ENCODE measurements at places on chromosomes 5 and 9.
A peak's percentile ranks its signal among the peaks of the same experiment; 100 is the strongest.

- DNase-seq = no peak
Observed at GRCh38 chr5:10699987-10700386, 61.0 kb downstream of the DAP start.

DNA sequence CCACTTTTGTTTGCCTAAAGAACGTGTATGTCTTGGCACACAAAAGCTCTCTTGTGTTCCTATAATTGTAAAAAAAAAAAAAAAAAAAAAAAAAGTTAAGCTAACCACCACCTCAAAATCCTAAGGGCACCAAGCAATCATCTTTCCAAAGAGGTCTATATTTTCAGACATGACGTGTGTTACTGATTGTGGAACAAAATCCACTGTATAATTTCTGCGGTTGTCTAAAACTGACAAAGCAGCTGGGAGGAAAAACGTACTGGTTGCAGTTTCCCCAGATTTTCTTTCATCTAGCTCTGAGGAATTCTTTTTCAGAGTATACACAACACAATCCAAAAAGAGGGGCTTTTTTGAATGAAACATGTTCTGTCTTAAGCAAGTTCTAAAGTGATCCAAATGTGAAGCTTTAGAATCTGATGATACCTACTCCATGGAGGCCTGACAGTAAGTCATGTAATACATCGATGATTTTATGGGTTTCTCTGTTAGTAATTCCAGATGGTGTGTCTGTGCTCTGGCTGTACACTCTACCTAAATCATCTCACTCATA lies 375.6 kb upstream of the NUDT12 start:
- no peak for DNase-seq

DNA sequence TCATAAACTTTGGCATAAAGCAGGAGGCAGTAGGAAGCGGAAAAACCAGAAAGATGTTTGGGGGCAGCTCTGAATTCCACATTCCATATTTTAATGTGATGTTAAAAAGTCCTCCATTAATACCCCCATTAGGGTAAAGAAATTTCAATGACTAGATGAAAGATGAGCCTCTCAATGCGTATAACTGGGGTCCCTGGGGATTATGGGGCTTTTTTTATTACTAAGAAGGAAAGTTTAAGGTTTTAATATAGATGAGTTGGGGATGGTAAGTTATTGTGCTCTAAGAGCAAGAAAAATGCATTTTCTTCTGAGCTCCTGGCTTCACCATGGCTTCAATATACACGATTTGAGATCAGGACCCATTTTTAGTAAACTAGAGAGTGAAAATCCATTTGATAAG lies 321.9 kb downstream of the CDK5RAP2 start:
- DNase-seq = no peak

- DNase-seq = no peak
Observed at GRCh38 chr5:151381899-151382298, 34.5 kb upstream of the SLC36A2 start.

DNA sequence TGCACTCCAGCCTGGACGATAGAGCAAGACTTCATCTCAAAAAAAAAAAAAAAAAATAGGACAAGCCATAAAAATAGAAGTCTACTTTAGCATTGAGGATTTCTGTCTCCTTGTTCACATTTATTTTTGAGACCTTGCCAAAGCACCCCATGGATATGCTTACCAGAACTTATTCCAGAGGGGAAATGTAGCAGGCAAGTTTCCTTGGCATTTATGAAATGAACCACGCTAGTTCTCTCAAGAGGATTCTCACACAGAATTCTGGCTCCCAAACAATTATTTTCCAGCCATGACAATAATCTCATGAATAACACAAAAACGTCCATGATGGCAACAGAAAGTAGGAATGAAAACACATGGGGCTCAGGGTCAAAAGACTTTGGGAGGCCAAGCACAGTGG lies 23.4 kb upstream of the GPX8 start:
- DNase-seq = no peak

DNA sequence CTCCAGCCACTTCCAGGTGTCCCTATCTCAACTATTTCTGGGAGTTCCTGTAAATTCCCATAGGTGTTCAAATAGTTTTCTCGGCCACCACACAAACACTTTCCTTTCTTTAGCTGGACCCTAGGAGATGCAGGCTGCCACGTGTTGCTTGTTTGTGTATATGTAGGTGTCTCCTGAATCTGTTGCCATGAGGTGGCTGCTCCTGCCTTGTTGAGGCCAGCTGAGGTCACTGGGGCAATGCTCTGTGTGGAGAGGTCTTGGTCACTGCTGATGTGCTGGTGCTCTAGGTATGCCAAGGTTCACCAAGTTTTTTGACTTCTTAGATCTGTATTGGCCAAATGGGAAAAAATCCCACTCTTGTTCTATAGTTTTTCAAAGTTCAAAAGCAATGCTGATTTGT lies 132.5 kb upstream of the CHD1 start:
- DNase-seq = no peak

DNA sequence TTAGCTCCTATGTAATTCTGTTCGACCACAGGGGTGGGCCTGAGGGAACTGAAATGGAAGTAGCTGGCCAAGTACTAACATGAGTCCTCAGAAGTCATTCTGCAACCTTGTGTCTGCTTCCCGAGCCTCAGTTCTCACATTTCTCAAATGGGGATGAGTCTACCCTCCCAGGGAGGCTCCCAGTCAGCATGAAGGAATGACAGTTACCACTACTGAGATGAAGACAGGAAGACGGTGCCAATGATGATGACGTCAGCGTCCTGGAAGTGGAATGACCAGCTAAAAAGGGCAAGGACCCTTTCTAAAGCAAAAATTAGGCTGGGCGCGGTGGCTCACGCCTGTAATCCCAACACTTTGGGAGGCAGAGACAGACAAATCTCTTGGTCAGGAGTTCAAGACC lies 6.8 kb downstream of the PIP5KL1 start:
- DNase-seq = no peak

GRCh38 chr9:125966466-125966865 lies 219.3 kb downstream of the PBX3 start:
- no peak for DNase-seq

DNA sequence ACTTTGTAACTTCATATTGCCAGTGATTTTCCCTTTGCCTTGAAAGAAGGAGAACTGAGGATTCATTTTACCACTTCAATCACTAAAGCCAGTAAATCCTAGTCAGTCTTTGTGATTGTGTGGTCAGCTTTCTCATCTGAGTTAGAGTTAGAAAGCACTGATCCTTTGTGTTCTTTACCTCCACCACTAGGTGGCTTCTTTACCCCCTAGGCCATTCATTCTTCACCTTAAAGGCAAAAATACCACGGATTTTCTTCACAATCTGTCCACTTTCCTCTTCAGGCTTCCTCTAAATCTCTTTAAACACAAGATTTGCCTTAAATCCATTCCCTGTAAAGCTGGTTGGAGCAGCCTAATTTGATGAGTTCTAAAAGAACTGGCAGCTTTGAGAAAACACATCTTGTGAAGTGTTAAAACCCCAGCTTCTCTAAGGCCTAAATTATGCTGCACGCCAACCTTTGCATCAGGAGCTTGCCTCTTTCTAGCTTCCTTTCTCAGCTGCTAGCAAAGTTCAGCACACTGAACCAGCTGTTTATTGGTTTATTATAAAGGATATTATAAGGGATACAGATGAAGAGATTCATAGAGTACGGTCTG lies 20.4 kb downstream of the BDP1 start:
- DNase-seq = no peak

- DNase-seq = no peak
Observed at GRCh38 chr5:126103868-126104267, 319.3 kb upstream of the GRAMD2B start.

- DNase-seq = peak; percentile 94
Observed at GRCh38 chr9:99819856-99820684, 1.6 kb upstream of the NR4A3 start.

DNA sequence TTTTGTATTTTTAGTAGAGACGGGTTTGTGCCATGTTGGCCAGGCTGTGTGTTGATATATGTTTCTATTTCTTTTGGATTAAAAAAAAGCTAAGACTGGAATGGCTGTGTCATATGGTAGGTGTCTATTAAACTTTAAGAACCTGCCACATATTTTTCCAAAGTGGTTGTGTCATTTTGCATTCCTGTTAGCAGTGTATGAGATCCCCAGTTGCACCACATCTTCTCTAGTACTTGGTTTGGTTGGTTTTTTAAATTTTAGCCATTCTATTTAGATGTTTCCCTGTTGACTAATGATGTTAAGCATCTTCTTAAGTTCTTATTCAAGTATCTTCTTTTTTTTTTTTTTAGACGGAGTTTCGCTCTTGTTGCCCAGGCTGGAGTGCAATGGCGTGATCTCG lies 36.2 kb upstream of the MEGF9 start:
- DNase-seq = no peak

- no peak for DNase-seq
Observed at GRCh38 chr9:86301686-86302085, 19.3 kb upstream of the ISCA1 start.

DNA sequence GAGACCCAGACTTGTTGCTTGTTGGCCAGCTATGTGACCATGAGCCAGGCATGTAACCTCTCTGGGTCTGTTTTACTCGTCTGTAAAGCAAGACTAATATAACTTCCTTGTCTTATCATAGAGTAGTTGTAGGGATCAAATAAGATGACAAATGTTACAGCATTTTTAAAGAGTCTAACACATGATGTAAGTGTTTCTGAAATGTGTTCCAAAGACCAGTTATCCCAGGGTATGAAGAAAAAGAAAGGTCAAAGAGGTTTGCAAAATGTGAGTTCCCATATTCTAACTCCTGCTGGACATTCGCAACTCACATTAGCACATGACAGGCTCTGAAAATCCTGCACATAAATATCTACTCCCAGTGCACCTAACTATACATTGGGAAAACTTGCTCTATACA lies 28.5 kb upstream of the MATR3 start:
- no peak for DNase-seq

DNA sequence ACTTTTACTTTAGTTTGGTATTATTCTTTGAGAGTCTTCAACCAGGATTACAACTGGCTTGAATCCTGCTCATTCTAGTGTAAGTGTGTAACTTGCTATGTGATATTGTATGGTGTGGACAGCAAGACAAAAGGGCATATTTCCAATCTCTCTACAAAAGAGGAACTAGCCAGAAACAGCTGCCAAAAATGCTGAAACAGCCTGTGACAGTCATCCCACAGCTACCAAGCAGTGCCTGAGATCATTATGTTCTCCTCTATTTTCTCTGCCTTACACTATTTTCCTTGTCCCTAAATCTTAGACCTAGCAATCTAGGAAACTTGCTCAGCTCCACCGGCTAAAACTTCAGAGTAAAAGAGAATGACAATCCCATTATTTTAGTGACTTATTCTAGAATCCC lies 42.8 kb downstream of the WDR41 start:
- DNase-seq = no peak

GRCh38 chr5:65796269-65796668 lies 74.3 kb downstream of the NLN start:
- no peak for DNase-seq

GRCh38 chr5:122697191-122697590 lies 77.7 kb upstream of the SNX2 start:
- no peak for DNase-seq

- no peak for DNase-seq
Observed at GRCh38 chr5:125560476-125561225, 814.2 kb upstream of the ZNF608 start.

- peak; percentile 62 for DNase-seq
Observed at GRCh38 chr9:36450110-36450732, 50.2 kb upstream of the RNF38 start.

GRCh38 chr5:153952057-153952456 lies 86.7 kb downstream of the FAM114A2 start:
- DNase-seq = no peak

DNA sequence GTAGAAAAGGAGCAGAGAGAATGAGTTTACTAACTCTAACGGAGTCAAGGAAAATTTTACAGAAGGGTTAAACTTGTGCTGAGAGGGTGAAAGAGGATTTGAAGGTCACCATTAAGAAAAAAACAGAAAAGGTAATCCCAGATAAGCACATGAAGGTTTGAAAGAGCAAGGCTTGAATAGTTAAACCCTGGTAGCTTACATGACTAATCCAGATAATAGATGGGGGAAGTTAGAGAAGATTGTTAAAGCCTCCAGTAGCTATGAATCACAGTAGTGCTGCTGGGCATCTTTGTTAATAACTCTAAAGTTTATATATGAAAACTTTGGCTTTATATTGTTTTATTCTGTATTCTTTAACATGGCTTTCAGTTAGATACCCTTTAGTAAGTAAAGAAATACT lies 354.5 kb upstream of the FTMT start:
- no peak for DNase-seq

DNA sequence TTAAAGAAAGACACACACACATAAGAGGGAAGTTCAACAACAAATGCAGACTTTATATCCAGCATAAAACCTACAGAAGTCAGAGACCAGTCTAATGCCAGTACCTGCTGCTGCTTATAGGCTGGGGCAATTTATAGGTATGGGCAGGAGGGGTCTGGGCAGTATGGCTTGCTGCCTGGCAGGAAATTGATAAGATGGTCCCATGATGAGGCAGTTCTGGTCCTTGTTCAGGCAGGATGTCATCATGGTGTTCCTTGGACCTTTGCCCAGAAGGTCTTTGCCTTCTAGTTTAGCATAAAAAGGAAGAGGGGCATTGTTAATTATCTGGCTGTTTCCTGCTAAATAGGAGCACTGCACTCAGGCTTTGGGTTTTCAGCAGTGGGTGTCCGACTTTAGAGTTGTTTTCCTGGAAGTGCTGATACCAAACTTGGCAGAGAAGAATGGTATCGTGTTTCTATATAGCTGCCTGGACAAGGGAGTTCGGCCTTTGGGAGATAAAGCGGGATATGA lies 10.4 kb upstream of the PDCD1LG2 start:
- DNase-seq = peak; percentile 83

GRCh38 chr5:109929376-109929775 lies 239.6 kb downstream of the MAN2A1 start:
- DNase-seq = no peak

DNA sequence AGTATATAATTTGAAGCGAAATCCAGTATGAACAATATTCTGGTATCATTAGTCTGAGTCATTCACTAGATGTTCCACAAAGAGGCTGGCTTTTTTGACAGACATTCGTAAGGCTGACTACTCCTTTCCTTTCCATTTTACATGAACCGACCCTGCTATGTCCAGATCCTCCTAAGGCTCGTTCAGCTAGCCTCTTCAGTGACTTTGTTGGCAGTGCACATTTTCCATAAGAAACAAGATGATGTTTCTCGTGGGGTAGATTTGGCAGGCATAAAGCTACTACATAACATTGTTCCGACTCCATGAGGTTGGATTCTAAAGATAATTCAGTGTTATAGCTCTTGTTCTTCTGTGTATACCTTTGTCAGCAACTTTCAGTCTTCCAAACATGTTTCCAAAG lies 49.0 kb downstream of the ZNF462 start:
- no peak for DNase-seq

GRCh38 chr5:80711938-80712337 lies 57.2 kb upstream of the DHFR start:
- DNase-seq = peak; percentile 37

GRCh38 chr5:143225511-143225910 lies 178.0 kb downstream of the NR3C1 start:
- DNase-seq = no peak

- no peak for DNase-seq
Observed at GRCh38 chr5:139821806-139822552, 26.4 kb downstream of the PSD2 start.

DNA sequence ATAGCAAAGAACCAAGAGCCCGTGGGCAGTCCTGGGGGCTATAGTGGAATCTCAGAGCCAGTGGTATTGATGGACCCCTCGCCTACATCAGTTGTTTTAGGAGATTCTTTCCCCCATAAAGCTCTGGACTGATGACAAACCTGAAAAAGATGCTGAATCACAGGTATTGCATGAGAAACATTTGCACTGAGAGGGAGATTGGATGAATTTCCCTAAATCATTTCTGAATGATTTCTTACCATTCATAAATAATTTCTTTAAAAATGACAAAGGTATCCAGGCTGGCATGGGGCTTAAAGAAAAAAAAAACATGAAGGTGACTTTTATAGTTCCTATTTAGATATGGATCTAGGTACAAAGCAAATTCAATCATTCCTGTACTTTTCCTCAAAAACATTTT lies 54.0 kb upstream of the SLIT3 start:
- DNase-seq = no peak
